ENCODE measurements at places on chromosomes 7 and 10. TPM values are rescaled to one million over a fixed set of nuclear protein-coding genes. Genes with fewer than 3 reads are reported as not detected.

Gene GIMAP8
- 41.1 TPM for total RNA-seq

Gene TLL2
- not detected for total RNA-seq

Gene ANKRD2
- total RNA-seq = not detected

Gene GRM8
- total RNA-seq = not detected

Gene SRRM3
- total RNA-seq = not detected

Gene CACNA2D1
- not detected for total RNA-seq

Gene FZD8
- 0.53 TPM for total RNA-seq

Gene NODAL
- total RNA-seq = 0.26 TPM

Gene TET1
- total RNA-seq = 2.9 TPM

Gene DRGX
- not detected for total RNA-seq

Gene MYPN
- not detected for total RNA-seq

Gene RBM20
- total RNA-seq = 0.13 TPM

Gene PTTG1IP2
- total RNA-seq = not detected

Gene ZNF467
- 1.2 TPM for total RNA-seq

Gene TPK1
- total RNA-seq = 13.8 TPM

Gene RBP4
- total RNA-seq = not detected

Gene NEUROD6
- total RNA-seq = not detected

Gene WNT2
- not detected for total RNA-seq

Gene ATG9B
- total RNA-seq = 15.7 TPM

Gene HOXA10
- total RNA-seq = not detected

Gene TMEM178B
- 1.2 TPM for total RNA-seq
